ENCODE measurements at places on chromosomes 6 and 20.

- peak; percentile 20 for DNase-seq
Observed at GRCh38 chr6:9745476-9745875, 669.4 kb downstream of the TFAP2A start.

DNA sequence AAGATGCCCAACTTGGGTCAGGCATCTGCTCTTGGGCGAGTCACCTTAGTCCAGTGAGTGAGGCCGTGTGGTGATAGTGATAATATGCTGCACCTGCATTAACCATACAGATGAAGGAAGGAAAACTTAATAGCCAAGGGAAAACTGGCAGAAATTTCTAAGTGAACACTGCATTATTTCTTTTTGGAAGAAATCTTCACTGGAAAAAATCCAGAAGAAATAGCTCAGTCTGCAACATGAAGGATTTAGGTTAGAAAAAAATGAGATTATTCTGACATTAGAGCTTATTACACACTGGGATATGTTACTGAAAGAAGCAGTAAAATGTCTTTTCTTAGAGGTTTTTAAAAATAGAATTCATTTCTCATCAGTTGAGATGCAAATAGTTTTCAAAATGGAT, 947.3 kb downstream of the KIF16B start:
- DNase-seq = no peak

- DNase-seq = no peak
Observed at GRCh38 chr20:51425347-51426106, 117.0 kb downstream of the NFATC2 start.

GRCh38 chr6:83962582-83962981, 71.0 kb upstream of the MRAP2 start:
- no peak for DNase-seq

GRCh38 chr6:46103441-46104115, 26.2 kb upstream of the ENPP4 start:
- DNase-seq = no peak

GRCh38 chr6:47593979-47594378, 104.4 kb upstream of the ADGRF4 start:
- DNase-seq = no peak

- peak; percentile 67 for DNase-seq
Observed at GRCh38 chr6:151436802-151437201, 15.1 kb downstream of the RMND1 start.

DNA sequence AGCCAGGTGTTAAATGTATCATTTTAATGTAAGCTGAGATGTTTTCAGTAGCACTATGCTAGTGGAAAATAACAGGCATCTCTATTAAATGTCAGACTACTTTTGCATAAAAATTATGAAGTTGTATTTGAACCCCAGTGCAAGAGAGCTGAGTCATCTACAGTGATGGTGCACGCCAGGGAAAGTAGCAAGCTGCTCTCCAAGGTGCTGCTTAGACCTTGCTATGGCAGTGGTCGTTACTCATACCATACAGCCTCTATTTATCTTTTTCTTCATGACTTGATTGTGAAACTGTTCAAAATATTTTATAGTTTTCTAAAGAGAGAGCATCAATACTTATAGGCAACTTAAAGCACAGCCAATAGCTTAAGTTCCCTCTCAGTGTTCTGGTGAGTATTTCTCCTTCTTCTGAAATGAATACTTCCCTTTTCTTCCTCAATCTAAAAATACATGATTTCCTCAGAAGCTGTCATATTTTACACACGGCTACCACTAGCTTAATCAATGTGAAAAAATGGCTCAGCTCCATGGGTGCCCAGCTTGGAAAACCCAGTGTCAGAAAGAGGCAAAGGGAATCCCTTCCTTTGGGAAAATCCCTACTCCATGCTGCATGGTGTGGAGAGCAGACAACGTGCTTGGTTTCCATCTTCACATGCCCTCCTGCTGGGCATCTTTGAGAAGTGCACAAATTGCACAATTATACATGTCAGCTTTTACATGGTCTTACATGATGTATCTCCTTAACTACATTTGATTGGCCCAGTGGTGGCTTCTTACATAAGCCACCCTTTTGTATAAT, 105.6 kb downstream of the ELOVL4 start:
- DNase-seq = no peak

DNA sequence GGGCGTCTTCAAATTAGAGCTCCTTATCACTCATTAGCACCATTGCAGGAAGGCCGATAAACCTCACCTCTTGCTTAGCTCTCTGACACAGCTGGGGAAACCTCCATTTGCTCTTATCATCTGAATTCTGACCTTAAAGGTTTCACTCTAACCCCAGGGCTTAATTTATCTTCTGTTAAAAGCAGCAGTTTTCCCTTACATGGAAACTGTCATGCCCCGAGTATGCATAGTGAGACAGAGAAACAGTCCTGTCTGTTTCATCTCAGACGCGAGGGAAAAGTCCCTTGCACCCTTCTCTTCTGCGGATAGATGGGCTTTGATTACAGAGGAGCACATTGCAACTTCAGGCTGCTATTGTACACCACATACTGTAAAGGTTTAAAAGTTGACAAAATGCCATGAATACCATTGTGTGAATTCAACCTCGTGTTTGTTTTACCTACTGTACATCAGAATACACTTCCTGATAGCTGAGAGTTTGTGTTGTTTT, 191.5 kb upstream of the BMP2 start:
- peak; percentile 48 for DNase-seq

DNA sequence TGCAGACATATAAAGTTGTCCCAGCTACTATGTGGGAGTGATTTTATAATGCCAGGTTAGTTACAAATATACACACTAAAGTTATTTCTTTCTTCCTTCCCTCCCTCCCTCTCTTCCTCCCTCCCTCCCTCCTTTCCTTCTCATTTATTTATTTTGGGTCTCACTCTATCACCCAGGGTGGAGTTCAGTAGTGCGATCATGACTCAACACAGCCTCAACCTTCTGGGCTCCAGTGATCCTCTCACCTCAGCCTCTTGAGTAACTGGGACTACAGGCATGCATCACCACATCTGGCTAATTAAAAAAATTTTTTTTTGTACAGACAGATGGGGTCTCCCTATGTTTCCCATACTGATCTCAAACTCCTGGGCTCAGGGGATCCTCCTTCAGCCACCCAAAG, 59.2 kb downstream of the PHF20 start:
- DNase-seq = no peak

DNA sequence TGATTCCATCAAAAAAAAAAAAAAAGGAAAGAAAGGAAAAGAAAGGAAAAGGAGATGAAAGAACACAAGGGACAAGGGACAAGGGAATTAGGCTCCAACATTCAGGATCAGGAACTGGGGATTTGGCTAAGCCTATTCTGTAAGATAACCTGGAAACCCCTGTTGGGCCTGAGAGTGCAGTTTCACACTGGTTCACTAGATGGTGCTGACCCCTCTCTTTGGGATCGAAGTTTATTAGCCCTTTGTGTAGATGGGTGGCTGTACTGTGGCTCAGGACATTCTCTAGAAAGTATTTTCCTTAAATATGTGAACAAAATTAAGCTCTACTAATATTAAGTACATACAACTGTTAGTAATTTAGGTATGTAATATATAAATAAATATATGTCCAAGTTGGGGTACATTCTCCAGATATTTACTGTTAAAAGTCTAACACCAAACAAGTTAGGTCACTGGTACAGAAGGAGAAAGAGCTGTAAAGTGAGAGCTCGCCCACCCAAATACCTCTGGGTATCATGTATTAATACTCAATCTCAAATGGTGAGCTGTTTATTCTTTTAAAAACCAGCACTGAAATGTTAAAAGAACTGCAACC, 6.3 kb downstream of the OR2A4 start:
- peak; percentile 72 for DNase-seq

GRCh38 chr6:20873425-20874190, 339.4 kb downstream of the CDKAL1 start:
- peak; percentile 16 for DNase-seq

- peak; percentile 96 for DNase-seq
Observed at GRCh38 chr20:56373942-56374341, 15.2 kb downstream of the FAM210B start.

GRCh38 chr6:42565823-42566613, 2.2 kb downstream of the UBR2 start:
- peak; percentile 36 for DNase-seq

DNA sequence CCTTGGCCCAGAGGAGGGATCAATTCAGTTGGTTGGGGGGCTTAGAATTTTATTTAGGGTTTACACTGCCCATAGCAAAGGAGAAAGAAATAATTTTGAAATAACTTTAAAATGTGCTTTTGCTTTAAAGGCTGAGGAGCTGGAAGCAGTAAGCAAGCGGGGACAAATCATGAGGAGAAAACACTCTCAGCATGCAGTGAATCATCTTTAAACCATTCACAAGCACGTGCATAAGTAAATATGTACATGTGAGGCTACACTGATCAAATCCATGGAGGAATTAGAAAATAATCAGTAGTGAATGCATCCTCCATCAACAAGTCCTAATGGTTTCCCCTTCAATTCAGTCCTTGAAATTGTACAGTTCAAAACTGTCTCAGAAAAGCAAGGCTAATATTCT, 181.0 kb downstream of the MTFR2 start:
- peak; percentile 69 for DNase-seq

DNA sequence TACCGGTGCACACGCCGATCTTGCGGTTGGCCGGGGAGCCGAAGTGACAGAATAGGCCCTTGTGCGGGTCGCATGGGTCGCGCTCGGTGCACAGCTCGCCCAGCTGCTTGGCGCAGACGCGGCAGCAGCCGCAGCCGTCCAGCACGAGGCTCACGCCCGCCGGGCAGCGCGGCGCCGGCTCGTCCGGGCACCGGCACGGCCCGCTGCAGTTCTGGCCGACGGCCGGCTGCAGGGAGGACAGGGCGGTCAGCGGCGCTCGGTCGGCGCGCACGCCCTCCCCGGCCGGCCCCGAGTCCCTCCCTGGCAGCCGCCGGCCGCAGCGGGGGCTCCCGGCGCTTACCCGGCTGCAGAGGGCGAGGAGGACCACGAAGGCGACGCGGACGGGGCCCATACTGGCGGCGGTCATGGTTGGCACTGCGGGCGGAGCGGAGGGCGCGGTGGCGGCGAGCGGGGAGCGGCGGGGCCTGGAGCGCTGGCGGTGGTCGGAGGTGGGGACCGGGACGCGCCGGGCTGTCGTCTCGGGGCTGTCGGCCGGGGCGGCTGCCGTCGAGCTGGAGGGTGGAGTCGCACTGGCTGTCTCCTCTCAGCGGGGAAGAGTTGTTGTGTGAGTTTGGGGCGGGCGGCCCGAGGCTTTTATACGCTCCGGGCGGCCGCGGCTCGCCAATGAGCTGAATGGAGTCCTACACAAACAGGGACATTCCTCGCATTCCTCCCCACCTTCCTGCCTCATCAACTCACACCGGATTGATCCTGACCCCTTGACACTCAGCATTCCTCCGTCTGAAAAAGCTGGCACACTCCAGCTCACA, at the start of gene CCN2:
Gene CCN2, minus strand, starts transcription at position 606 of the 809 bp plus-strand sequence. Its CDS starts 200 bp downstream, at position 406.
- peak; percentile 93 for DNase-seq

DNA sequence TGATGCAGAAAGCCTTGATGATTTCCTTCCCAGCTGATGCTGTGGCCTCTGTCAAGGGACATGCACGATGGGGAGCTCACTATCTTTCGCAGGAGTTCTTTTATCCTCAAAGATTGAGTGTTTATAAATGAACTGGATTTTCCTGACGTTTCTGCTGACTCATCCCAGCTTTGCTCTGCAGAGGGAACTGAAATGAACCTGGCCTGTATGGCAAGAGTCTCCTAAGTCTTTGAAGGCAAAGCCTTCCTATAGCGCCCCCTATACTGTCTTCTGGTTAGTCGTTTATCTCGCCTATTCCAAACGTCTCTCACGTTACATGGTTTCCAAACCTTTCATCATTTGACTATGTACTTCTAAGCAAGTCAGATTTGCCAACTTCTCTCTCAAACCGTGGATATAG, 565.3 kb downstream of the KIF16B start:
- no peak for DNase-seq

- DNase-seq = peak; percentile 70
Observed at GRCh38 chr6:43851204-43851865, 81.3 kb downstream of the VEGFA start.

- peak; percentile 54 for DNase-seq
Observed at GRCh38 chr6:130500693-130501092, 134.9 kb downstream of the TMEM200A start.

DNA sequence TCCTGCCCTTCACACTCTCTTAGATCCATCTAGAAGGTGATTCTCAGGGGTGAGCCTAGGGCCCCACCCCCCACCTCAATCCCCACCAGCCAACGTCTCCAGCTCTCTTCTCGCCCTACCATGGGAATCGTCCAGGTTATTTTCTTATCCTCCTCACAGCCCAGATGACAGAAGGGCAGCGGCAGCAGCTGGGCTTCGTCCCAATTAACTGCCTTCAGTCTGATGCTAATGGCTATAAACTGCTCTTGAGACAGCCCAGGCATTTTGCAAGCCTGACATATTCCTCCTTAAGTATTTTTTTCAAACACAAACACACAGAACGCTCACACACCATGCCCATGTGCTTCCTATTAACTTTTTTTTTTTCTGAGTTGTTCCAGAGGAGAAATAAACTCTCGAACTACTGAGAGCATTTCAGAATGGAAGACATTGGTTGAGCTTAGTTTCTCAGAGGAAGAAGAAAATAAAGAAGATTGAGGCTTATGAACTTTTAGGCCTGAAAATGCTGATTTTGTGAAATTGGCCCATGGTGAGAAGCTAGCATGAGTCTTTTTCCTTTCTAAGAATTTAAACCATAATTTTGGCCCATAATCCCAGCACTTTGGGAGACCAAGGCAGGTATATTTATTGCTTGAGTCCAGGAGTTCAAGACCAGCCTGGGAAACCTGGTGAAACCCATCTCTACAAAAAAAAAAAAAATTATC, 124.6 kb downstream of the EYA2 start:
- DNase-seq = peak; percentile 6

- peak; percentile 63 for DNase-seq
Observed at GRCh38 chr6:37074053-37074827, 68.8 kb downstream of the FGD2 start.

DNA sequence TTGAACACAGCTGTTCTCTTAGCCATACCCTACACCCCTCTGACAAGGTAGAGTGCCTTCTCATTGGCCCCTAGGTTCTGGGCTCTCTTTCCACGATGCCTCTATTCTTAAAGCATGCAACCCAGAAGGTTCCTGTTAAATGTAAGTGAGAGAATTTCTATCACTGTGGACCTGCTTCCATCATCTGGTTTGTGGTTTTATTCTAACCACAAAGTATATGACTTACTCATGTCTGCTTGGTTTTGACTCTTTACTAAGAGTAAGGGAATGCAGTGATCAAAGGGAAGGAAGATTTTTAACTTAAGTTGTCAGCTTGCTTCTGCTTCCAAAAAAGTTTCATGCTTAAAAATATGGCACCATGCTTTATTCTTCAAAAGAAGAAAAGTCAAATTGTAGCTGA, 80.2 kb downstream of the ANKEF1 start:
- DNase-seq = peak; percentile 37

DNA sequence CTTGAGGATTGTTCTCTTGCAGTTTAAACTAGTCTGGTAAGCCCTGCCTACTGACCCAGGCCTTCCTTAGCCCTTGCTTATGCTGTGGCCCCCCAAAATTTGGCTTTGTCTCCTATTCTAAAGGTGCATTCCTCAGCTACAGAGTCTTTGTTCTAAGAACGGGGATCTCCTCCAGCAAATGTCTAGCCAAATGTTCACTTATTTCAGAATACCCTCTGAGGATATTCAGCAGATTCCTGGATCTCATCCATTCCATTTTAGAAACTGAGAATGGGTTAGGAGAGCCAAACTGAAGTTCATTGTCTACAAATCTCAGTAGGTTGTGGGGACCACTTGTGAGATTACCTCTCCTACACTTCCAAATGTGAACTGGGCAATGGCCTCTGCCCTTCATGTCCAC, 164.2 kb upstream of the ARG1 start:
- DNase-seq = no peak
